MM.1S (cell line): ENCODE measurements at places on chromosomes 5 and 9.

- DNase-seq = no peak
Observed at GRCh38 chr5:154046486-154046885, 7.7 kb downstream of the MFAP3 start.

DNA sequence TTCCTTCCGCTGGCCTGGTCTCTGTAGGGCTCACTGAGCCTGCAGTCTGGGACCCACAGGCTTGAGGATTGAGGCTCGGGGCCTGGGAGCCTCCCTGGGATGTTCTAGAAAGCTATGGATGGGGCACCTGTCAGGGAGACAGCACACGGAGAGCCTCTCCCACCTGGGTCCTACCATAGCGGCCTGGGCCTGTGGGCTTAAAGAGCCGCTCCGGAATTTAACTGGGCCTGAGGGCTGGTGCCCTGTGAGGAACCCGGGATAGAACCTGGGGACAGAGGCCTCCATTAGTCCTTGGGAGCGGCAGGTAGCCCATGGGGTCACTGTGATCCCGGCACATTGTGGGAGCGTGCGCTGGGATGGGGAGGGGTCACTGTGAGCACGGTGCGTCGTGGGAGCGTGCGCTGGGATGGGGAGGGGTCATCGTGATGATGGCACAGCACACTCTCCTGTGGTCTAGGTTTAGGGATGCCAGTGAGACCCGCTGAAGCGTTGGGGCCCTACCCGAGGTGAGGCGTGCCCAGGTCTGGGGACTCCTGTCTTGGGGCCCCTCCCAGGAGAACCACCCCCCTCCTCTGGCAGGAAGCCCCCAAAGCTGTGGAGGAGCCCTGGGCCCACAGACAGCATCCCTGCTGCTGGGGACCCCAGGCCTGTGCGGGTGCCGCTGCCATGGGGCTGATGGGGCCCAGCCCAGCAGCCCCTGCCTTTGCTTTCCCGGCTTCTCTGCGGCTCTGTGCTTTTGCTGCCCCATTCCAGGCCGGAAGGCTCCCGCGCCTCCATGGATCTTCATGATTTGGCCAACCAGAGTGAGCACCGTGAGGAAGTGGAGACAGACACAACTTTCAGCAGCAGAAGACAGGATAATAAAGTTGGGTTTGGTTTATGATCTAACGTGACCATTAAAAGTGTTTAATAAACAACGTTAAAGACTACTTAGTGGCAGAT lies 3.4 kb upstream of the CEP72 start:
- no peak for DNase-seq

DNA sequence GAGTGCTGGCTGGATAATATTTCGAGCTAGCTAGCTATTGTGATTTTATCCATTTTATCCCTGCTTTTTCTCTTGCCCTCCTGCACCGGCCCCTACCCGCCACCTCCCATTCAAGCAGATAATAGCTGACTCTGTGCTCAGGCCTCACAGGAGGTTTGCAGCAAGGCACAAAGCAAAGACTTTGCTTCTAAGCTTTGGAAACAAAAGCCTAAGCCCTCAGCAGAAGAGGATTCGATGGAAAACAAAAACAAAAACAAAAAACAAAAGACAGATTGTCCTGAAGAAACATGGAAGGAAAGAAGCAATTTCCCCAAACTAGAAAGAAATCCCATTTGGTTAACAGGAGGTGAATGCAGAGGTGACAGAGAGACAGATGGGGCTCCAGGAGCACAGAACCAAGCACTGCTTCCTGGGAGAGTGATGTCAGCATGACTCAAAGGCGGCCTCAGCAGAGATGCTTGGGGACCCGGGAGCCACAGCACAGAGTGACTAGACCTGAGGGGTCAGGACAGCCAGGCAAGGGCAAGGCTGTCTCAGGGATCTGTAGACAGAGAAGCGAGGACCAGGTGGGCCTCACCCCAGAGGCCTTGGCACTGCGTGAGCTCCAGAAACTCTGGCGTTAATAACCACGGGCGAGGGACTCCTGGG lies 28.4 kb downstream of the MTX3 start:
- no peak for DNase-seq

- no peak for DNase-seq
Observed at GRCh38 chr5:41751867-41752266, 118.4 kb downstream of the OXCT1 start.

DNA sequence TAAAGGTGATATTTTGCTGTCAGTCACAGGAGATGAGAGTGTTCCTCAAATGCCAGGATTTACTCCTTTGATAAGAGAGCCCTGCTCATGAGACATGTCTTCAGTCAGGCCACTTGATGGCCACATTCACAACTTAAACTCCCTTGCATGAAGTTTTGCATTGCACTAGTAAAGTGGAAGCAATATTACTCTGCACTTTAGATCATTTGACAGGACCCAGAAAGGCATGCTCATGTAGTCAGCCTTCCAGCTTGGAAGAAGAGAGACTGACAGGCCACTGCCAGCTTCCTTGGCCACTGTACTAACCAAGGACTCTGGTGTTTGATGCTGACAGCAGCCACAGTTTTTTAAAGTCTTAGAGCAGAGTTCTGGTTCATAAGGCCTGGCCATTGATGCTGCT lies 42.6 kb downstream of the NPR3 start:
- DNase-seq = no peak

GRCh38 chr9:87569008-87569509 lies 71.4 kb downstream of the DAPK1 start:
- DNase-seq = no peak

GRCh38 chr5:54534191-54535004 lies 16.8 kb downstream of the SNX18 start:
- no peak for DNase-seq

DNA sequence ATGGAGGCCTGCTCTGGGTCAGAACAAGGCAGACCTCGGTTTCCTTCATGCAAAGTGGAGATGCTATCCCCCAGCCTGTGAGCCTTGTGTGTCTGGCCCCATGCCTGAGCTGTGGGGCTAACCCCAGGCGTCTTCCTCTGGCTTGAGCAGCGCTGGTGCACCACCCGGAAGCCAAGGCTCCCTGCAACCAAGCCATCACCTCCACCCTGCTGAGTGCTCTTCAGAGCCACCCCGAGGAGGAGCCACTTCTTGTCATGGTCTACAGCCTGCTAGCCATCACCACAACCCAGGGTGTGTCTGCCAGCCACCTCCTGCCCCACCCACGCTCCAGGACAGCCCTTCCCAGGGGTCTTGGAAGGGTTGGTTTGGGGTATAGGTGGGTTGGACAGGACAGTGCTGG lies 16.2 kb downstream of the REXO4 start:
- DNase-seq = no peak

DNA sequence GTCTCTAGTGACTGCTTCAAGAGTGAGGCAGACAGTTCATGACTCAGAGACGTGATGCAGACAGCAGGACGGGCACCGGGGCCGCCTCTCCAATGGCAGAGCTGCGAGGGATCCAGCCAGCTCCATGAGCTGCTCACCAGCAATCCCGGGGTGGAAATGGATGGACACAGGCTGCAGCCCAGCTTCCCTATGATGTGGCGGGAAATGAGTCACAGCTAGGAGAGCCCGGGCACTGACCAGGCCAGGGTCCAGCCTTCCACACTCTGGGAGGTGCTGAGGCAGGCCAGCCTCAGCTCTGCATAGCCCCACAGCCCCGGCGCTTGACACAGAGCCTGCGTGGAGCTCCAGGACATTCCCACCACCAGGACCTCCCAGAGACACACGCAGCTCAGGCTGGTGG lies 244.8 kb upstream of the IRX2 start:
- no peak for DNase-seq
